ENCODE measurements at places on chromosomes 3 and 15. TPM values are rescaled to one million over a fixed set of nuclear protein-coding genes. Genes with fewer than 3 reads are reported as not detected.

DNA sequence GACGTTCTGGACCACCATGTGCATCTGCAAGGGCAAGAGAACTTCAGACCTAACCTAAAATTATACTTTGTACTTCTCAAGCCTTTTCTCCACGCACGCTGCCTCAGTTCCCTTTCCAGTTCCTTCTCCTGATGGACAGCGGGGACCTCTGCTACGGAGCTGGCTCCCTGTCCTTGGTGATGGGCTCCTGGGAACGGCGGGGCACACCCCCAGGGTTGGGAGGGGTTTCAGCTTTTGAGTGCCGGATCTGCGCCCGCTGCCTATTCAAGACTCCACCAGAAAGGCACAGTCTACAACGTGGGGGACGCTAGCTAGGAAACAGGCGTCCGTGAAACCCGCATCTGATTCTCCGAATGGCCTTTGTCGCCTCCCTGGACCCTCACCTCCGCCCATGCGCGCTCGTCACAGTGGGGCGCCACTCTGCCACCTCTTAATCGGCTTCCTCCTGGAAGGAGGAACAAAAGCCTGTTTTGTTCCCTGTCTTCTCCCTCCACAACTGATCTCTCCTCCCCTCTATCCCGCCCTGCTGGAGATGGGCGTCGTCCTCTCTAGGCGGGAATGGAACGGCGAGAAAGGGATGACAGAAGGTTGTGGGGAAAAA, 2.2 kb downstream of the GPR149 start:
- DNase-seq = no peak

The TMC3 gene
- not detected for total RNA-seq

GRCh38 chr3:115960799-115961198, 337.5 kb downstream of the GAP43 start:
- DNase-seq = no peak

DNA sequence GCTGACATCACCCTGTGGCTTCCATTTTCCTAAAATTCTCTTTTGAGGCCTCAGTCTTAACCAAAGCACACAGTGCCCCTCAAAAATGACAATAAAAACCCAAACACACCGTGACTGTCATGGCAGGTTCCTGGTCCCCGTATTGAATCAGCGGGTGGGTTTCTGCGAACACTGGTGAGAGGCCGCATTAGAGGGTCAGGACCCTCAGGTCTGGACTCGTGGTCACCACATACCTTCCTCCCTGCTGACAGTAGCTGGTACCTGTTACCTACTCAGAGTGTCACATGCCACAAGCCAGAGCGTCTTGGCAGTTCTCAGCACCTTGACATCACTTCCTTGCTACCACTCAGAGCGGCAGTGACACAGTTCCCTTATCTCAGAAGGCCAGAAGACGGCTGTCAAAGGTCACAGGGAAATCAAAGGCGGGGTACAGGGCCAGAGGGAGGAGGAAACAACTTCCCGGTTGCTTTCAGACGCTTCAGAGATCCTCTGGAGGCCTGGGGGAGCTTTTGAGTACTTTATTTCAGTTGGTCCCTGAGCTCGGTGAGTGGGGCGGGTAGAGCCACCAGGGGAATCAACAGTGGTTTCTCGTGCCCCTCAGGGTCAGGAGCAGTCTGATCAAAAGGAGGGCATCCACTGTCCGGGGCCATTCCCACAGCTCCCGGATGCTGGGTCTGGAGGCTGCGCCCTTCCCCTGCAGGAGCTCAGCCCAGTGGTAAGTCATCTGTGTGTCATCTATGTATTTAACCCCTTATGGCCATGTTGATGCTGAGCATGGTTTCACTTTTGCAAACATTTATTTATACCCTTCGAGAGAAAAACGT, at the start of the genes CCR5AS and CCRL2:
Gene CCR5AS, minus strand, starts transcription at position 279 of the 824 bp plus-strand sequence.
Gene CCRL2, plus strand, starts transcription at position 472 of the 824 bp plus-strand sequence. CDS start 821 bp downstream, outside the sequence.
- DNase-seq = peak; percentile 58

DNA sequence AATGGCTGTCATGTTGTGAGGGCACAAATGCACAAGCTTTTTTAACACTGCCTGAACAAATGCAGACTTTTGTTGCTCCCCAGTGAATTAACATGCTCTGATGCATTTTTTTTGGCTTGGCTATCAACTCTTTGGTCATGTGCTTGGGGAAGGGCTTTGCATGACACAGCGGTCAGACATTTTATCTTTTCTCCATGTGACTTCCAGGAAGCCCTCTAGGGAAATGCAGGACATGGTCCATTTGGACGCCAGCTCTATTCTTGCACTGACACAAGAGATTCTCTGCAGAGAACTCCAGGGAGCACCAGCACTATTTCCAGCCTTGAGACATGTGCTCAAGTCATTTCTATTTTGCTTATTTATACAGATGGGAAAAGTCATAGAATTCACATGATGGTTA, 46.2 kb downstream of the NEK11 start:
- DNase-seq = no peak

GRCh38 chr3:185351396-185351795, 11.5 kb upstream of the MAP3K13 start:
- no peak for DNase-seq

GRCh38 chr3:99472385-99472784, 166.0 kb upstream of the COL8A1 start:
- DNase-seq = no peak

DNA sequence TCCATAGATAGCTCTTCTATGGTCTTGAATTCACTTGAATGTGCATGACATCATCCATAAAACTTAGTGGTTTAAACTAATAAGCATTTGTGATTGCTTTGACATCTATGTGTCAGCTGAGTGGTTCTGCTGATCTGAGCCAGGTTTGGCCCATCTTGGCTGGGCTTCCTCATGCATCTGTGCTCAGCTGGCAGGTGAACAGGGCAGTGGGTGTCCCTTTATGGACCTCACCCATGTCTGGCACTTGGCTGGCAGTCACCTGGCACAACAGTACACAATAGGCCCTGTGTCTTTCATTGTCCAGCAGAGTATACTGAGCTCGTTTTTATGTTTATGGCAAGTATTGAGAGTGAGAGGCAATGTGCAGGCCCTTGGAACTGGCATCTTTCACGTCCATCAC, 73.7 kb upstream of the CNTN6 start:
- DNase-seq = no peak

The ZIC4 gene
- total RNA-seq = not detected

DNA sequence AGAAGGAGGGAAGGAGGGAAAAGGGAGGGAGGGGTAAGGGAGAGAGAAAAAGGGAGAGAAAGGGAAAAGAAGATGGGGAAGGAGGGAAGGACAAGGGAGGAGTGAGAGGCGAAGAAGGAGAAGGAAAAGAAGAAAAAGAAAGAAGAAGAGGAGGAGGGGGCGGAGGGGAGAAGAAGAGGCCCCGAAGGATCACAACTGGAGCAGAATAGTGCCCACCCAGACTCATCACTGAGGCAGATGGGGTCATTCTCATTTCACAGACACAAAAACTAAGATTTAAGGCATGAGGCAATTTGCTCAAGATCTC, 2.7 kb upstream of the ALAS1 start:
- no peak for DNase-seq

The AGBL1 gene
- not detected for total RNA-seq

- no peak for DNase-seq
Observed at GRCh38 chr3:144031938-144032337, 60.3 kb downstream of the DIPK2A start.

GRCh38 chr3:44981220-44981619, 5.2 kb downstream of the EXOSC7 start:
- no peak for DNase-seq

The EPHB1 gene
- total RNA-seq = 0.32 TPM

GRCh38 chr3:48478626-48479555, 25.1 kb downstream of the SHISA5 start:
- peak; percentile 66 for DNase-seq

The GATM gene
- 0.91 TPM for total RNA-seq

The CPNE4 gene
- total RNA-seq = not detected

The TMEM108 gene
- not detected for total RNA-seq

GRCh38 chr3:40725031-40725430, 200.3 kb downstream of the ZNF621 start:
- DNase-seq = no peak

- no peak for DNase-seq
Observed at GRCh38 chr3:156090126-156090525, 30.3 kb upstream of the KCNAB1 start.

DNA sequence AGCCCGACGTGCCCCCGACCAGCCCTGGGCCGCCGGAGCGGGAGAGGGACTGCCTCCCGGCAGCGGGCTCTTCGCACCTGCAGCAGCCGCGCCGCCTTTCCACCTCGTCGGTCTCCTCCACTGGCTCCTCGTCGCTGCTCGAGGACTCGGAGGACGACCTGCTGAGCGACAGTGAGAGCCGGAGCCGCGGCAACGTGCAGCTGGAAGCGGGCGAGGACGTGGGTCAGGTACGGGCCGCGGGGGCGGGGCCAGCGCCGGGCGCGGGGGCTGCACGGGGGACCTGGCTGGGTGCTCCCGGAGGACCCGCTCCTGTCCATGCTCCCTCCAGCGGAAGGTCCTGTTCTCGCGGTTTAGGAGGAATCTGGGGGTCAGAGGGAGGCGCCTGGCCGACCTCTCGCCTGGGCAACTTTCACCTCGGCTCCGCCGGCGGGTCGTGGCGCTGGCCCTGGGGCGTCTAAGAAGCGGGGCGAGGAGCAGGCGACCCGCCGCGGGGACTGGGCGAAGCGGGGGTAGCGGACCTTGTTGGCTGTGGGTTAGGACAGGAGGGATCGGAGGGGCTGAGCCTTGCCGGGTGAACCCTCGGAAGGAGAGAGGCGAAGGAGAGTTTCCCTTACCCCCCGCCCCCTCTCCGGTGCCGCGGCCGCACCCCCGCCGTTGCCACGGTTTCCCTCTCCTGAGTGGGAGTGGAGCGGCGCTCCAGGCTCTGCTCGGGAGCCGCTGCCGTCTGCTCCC, 682 bp downstream of the ITPKA start:
- DNase-seq = peak; percentile 53

DNA sequence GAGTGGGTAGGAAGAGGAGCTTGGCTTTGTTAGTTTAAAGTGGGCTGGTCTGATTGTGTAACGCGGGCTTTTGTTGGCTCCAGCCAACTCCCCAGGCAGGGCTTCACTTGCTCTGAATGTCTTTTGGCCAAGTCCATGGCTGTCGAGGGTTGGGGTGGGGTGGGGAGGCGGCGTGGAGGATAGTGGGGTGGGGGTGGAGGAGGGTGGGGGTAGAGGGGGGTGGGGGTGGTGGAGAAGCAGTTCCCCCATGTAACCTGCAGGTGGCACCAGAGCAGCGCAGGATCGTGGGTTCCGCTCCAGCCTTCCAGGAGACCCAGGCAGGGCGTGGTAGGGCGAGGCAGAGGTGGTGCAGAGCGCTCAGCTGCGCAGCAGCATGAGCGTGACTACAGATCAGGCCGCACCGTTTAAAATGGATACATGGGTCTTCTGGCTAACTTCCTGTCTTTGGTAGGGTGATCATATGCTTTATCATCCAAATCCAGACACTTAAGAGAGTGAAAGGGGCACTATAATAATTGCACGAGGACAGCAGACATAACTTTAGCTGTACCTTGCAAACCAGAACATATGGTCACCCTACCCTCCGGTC, 28.3 kb downstream of the GOLGA6A start:
- DNase-seq = peak; percentile 82

DNA sequence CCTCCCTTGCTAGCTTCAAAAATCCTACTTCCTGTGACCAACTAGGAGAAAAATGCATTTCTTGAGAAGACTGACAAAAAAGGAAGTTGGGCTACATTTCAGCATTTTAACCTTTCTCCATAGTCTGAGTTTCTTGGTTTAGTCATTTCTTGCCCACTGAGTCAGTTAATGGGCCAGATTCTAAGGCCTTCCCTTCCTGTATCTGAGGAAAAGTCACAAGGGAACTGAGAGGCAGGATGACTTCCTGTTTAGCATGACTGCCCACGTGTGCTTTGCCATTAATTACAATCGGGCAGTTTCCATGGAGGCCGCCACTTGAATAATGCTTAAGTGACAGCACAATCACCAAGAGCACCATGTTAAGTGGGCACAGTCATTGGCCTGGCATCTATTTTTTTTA, 794.4 kb upstream of the LMCD1 start:
- no peak for DNase-seq

DNA sequence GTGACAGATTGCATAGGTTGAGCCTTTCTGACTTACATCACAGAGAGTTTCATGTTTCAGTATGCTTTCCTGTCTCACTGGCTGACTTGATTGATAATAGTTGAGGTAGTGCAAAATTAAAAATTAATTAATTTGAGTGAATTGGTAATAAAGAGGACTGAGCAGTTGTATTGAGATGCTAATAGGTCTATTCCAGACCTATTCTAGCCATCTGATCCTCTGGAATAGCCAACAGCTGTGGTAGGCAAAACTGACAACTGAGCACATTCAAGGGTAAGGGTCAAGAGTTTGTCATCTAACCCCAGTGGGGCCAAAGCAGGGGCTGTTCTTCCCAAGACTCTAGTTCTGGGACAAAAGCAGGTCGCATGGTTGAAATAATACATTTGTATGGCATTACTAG, 132.4 kb downstream of the EPHA3 start:
- DNase-seq = no peak

DNA sequence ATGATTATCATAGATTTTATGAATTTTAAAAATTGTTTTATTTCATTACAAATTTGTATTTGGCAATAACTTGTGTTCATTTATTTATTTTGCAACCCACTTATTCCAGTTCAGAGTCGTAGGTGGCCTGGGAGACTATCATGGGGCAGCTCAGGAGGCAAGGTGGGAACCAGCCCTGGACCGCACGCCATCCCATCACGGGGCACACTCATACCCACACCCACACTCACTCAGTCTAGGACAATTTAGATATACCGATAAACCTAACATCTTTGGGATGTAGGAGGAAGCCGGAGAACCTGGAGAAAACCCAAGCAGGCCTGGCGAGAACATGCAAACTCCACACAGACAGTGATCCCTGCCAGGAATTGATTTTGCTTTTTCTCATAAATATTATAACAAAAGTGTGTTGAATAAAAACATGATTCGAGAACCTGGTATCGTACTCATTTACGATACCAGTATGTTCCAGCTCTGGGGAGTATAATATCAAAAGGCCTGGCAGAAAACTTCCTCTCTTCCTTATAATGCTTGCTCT, 205.3 kb downstream of the NFKBIZ start:
- no peak for DNase-seq

DNA sequence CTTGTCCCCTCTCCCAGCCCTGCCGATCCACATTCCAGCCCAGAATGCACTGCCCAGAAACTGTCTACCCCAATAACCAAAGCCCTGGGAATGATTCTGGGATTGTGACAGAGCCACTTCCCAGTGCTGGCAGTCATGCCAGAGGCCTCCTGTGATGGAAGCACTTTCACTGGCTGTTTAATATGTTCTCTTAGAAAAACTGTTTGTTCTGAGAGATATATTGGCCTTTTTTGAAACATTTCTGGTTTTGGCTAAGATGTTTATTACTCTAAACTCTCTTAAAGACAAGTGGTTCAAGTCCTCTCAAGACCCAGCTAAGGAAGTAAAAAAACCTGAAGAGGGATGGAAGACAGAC, 74.0 kb upstream of the HACD2 start:
- no peak for DNase-seq

The TMEM40 gene
- total RNA-seq = not detected

The POC1A gene
- 32.7 TPM for total RNA-seq

The DNAJA4 gene
- 41.6 TPM for total RNA-seq

The NANOGP8 gene
- not detected for total RNA-seq

DNA sequence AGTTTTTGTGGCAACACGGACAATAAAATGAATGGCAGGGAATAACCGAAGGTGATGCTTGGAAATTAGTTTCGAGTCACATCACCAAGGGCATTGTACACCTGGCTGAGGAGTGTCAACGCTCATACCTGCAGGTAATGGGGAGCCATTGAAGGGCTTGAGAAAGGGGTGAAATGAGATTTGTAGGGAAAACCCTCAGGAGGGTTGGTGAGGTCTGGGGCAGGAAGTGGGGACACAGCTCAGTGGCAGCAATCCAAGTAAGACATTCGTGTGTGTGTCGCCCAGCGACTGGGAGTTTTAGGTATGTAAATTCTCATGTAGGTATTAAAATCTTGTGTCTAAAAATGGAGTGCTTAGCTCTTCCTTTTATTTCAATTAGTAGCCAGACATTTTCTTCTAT, 14.3 kb downstream of the PARP14 start:
- DNase-seq = no peak

The XIRP1 gene
- total RNA-seq = 0.72 TPM
